ENCODE measurements at places on chromosomes 7 and 10. TPM values are rescaled to one million over a fixed set of nuclear protein-coding genes. Genes with fewer than 3 reads are reported as not detected.

Gene NRP1
- total RNA-seq, result 1.5 TPM

DNA sequence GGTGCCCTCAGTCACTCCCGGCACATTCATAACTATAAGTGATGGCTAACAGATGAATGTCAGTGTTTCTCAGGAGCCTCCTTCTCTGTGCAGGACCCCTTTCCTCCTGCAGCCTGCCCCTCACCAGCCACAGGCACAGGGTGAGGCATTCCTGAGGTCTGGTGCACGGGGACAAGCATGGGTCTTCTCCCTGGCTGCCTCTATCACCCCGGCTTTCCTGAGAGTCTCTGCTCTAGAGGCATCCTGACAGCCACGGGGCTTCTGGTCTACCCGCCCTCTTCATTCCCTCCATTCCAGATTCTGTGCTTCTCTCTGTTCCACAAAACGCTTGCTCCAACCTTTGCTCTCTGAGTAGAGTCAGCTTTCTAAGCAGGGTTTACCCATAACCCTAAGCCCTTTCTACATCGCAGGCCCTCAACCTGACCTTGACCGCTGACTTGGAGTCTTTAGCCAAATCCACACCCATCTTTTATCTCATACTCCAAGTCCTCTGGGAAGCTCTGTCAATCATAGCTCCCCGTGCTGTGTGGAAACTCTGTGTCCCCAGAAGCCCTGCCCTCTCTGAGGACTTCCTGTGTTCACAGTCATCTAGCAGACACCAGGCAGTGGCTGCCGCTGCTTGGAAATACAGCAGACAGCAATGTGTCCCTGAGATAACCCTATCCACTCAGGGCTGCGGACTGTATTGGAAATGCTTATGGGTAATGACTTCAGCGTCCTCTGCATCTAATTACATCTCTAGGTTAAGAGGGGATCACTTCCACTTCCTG is 159.0 kb downstream of the SFMBT2 start:
- H3K27me3 ChIP-seq, result no peaks in the 10 kb centered on the region
- H3K4me1 ChIP-seq, result peaks cover 17% of the 10 kb centered on the region
- no peak for DNase-seq
- peaks cover 10% of the 10 kb centered on the region for H3K36me3 ChIP-seq

GRCh38 chr7:157961731-157962457 is 625.1 kb downstream of the DNAJB6 start:
- no peak overlapping the region for H3K27ac ChIP-seq
- H3K27me3 ChIP-seq, result peaks cover 10% of the 10 kb centered on the region
- H3K4me3 ChIP-seq, result no peak overlapping the region
- H3K36me3 ChIP-seq, result no peaks in the 10 kb centered on the region

Gene PNLIP
- not detected for total RNA-seq

DNA sequence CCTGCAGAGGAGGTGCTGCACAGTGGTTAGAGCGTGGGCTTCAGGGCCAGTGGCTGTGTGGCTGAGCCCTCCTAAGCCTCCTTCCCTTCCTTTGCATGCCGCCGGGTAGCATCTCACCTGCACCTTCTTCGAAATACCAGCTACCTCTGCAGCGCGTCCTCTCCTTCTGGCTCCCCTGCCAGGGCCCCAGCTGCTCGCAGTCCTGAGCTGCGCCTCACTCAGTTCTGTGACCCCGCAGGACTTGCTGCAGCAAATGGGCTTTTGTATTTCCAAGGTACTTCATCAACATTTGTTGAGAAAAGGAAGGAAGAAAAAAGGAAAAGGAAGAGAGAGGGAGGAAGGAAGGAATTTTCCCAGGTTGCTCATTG is 146.7 kb upstream of the PRR15 start:
- no peak overlapping the region for H3K4me3 ChIP-seq
- no peak overlapping the region for H3K27ac ChIP-seq
- no peaks in the 10 kb centered on the region for H3K27me3 ChIP-seq

DNA sequence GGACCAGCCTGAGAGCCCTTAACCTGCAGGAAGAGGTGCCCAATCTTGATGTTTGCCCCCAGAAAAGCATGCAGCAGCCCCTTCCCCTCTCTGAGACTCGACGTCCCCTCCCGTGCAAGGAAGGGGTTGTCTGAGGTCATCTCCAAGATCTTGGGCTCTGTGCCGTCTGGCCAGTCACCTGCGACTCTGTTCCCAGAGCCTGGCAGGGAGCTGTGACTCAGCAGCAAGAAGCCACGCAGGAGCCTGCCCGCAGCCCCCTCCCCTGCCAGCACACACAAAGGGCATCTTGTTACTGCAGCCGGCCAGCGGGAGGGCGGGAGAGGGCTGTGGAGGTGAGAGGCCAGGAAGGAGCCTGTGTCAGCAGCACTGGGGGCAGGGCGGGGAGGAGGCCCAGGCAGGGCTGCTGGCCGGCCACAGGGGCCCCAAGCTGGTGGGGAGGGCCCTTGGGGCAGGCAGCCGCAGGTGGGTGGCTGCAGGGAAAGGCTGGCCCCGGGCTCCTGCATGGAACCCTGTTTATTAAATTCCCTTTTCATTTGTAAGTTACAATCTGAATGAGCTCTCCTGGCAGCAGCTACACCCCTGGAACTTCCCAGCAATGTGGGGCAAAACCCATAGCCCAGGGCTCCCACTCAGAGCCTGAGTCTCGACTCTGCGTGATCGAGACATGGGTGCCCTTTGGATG is 103.7 kb upstream of the ZMIZ1 start:
- no peak overlapping the region for H3K4me3 ChIP-seq
- H3K27ac ChIP-seq, result no peak overlapping the region
- H3K27me3 ChIP-seq, result no peaks in the 10 kb centered on the region
- H3K4me1 ChIP-seq, result no peaks in the 10 kb centered on the region
- H3K36me3 ChIP-seq, result no peaks in the 10 kb centered on the region

Gene TAS2R38
- not detected for total RNA-seq
